ENCODE measurements at places on chromosomes 2 and 18.
A peak's percentile ranks its signal among the peaks of the same experiment; 100 is the strongest.

GRCh38 chr18:45482286-45482685 lies 133.0 kb upstream of the SLC14A2 start:
- DNase-seq: no peak

GRCh38 chr18:77160515-77160914 lies 27.9 kb upstream of the MBP start:
- no peak for DNase-seq

DNA sequence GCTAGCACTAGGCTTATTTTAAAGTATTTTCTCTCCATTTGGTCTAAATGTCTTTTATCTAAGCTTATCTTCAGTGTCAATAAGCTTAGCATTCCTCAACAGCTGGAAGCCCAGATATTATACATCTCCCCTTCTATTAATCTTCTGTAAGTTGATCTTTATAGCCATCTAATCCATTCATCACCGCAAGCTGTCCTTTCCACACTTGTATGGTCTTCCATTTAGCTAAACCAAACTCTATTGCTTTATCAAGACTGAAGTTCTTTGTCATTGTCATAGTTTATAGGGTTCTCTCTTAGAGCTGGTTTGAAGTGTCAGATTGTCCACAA lies 101.3 kb upstream of the GPR45 start:
- no peak for DNase-seq

DNA sequence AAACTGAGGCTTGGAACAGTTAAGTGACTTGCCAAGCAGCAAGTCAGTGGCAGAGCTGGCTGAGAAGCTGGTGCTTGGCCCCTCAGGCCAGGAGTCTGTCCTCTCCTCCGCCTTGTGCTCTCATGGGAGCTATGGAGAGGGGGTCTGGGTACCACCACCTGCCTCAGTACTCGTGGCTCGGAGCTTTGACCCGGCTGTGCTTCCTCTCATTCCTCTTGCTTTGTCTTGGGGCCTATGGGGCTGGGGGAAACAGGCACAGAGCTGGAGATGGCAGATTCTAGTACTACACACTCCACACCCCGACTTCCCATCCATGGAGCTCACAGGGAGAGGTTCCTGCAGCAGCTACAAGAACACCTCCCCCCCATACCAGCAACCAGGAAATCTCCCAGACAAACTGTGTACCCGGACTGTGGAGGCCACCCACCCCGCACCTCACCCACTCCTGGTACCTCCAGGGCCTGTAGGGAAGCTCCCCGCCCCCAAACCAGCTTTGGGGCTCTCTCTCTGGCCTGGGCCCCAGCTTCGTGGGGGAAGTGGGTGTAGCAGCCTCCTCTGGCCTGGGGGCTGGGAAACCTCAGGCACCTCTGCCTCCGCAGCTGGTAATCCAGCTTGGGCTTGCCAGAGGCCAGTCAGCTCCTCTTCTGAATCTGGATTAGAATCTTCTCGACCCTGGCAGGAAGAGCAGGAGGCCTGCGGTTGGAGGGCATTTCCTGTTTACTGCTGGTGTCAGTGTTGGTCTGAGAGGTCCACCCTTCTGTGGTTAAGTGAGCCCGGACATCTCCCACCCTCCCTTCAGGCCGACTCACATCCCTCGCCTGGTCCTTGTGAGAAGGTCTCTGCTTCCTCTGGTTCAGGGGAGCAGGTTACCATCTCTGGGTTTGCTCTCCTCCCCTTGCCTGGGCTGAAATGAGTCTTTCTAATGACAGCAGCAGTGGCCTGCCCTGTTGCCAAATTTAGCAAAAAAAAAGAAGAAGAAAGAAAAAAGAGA lies 22.3 kb upstream of the RHOB start:
- peak; percentile 64 for DNase-seq

DNA sequence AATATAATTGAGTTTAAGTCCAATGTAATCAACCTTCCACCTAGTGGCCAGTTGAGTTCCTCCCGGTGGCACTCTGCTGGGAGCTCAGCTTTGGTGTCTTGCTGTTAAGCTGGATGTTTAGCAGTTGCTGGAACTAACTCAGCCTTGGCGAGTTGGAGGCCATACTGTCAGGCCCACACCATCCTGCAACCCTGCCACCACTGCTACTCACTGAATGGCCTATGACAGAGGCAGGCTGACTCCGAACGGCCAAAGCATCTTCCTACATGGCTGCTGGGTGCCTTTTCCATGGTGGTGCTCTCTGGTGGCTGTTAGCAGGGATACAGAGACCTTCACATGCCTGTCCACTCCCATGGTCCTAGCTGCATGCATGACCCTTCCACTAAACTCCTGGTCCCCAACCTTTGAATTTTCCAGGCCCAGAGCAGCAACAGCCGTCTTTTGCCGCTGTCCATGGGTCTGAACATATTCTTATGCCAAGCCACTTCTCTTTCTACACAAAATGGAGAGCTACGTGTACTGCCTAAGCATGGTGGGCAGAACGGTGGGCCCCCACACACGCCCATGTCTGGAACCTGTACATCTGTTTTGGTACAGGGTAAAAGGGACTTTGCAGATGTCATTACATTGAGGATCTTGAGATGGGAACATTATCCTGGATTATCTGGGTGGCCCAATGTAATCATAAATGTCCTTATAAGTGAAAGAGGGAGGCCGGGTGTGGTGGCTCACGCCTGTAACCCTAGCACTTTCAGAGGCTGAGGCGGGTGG lies 15.0 kb upstream of the TRAF3IP1 start:
- no peak for DNase-seq

GRCh38 chr18:70994116-70994515 lies 705.3 kb downstream of the SOCS6 start:
- DNase-seq: no peak

DNA sequence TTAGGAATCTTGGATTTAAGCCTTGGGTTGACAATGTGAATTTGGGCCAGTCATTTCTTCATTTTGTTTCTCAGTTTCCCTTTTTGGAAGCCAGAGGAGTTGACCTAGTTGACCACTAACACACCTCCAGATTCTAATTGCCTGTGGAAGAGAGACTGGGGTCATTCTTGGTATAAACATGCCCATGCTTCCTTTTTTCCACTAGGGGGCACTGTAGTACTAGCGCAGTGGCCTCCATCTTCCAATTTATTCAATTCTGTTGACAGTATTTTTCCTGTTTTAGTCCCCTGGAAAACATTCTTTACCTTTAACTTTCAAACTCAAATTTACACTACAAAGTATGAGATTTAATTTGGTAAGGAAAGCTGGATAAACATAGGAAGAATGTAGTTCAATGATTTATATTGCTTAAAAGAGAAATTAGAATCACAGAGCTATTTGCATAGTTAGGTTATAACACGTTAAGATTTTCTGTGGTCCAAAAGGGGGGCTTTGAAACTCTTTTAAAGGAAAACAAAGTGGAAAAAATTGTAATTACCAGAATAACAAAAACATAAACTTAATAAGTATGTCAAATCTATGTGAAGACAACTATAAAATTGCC lies 57.5 kb upstream of the AGPS start:
- peak; percentile 29 for DNase-seq

- no peak for DNase-seq
These were observed 787.9 kb upstream of the RAB6C start for GRCh38 chr2:129191530-129191929.

- DNase-seq: no peak
These were observed 30.4 kb downstream of the ODC1 start for GRCh38 chr2:10417551-10418335.

DNA sequence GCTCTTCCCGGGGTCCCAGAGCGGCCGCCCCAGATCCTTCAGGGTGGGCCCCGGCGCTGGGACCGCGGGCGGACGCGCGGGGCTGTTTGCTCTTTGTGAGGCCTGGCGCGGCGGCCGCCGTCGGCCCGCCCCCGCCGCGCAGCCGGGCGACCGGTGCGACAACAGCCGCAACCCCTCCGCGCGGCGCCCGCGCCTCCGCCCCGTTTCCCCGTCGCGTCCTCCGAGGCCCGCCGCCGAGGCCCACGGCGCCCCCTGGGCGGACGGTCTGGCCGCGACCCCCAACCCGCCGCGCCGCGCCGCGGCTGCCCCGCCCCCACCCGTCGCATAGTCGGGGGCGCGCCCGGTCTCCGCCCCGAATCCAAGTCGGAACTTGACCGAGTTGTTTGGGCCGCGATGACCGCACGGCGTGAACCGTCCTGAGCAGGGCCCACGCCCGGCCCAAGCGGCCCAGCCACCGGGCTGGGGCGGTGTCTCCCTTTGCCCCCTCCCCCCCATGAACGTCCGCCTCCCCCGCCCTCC lies 448 bp downstream of the YPEL5 start:
- peak; percentile 34 for DNase-seq

GRCh38 chr2:211205836-211206235 lies 649.4 kb downstream of the CPS1 start:
- no peak for DNase-seq

GRCh38 chr2:217937446-217937845 lies 65.3 kb downstream of the TNS1 start:
- DNase-seq: no peak

- DNase-seq: no peak
These were observed 36.6 kb upstream of the ID2 start for GRCh38 chr2:8645176-8645831.

DNA sequence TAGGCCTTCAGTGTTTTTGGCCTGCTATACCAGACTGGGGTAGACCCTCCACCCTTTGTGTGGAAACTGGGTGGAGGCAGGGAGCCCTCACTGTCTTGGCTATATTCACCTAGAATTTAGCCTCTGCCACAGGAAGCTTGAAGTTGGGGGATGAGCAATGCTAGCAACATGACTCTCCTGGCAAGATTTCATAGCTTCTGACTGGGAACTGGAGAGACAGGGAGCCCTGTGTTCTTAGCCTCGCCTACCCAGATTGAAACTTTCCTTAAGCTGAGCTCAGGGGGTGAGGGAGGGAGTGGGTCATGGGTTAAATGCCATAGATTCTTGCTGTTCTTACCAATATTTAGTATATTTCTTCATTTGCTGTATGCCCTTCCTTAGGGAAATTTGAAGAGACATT lies 46.8 kb upstream of the FAM98A start:
- no peak for DNase-seq

DNA sequence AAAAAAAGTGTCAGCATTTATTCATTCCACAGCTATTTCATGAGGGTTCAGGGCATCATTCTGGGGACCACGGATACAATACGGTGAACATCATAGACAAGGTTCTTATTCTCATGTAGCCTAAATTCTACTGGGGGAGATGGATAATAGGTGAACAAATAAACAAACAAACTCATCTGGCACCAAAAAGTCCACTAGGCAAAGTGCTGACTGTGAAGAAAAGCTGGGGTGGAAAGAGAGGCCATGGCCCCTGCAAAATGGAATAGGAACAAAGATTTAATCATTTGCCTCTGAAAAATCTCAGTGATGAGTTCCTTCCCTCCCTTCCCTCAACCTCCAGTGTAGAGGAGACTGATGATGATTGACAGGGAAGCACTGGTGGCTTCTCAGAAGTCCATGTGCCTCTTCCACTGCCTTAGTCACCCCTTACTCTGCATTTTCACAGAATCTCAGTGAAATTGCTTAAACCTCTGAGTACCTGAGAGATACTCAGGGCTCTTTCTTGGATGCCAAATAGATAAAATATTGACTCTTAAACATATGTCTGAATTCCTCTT lies 69.3 kb upstream of the IL1R1 start:
- no peak for DNase-seq

GRCh38 chr2:12651641-12652040 lies 65.1 kb upstream of the TRIB2 start:
- DNase-seq: no peak

DNA sequence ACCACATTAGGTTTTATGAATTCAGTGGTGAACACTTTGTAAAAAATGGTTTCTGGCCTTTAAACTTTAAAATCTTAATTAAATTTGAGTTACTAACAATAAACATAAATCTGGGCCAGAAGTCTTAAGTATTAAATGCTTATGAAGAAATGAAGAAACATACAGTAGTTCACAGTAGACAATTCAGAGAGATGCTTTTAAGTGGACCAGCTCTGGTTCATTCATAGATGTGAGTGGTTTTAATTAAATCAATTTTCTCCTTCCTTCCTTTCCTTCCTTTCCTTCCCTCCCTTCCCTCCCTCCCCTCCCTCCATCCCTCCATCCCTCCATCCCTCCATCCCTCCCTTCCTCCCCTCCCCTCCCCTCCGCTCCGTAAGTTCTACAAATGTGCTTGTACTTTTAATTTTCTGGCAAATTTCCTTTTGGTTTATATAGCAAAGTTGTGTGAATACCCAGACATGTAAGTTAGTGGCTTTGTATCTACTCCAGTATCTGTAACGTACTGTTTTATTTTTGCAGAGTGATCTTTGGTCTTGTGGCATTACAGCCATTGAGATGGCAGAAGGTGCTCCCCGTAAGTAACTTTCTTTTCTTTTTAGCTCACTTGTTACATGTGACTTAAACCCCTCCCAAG lies 136.5 kb downstream of the MAP4K4 start:
- DNase-seq: no peak

- DNase-seq: peak; percentile 2
These were observed 89.5 kb upstream of the ZNF519 start for GRCh38 chr18:14221689-14222088.

DNA sequence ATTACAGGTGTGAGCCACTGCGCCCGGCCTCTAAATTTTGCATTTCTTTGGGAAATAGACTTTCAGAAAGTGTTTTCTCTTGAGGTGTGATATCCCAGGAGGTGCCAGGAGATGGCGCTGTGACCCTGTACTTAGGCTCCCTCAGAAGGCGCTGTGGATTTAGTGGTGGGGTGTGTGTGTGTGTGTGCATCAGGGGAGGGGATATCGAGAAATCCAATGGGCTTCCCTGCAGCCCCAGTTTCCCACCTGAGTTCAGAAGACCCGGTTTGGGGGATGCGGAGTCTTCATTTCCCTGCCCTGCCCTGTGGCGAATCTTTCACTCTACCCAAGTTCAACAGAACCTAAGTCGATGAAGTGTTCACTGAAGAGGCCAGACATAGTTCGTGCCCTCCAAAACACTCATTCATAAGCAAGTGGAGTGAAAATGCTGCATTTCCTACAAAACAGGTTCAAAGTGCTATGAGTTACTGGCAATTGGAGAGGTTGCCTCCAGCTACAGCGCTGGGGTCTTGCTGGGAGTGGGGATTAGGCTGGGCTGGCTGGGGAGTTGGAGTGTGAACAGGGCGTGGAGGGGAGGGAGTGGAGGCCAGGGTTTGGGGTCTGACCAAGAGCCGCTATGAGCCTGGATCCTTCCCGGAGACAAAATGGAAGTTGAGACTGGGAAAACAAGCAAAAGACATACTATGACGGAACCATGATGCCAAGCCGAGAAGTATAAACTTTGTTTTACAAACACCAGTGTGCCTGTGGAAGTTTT lies 6.5 kb upstream of the WNT6 start:
- DNase-seq: peak; percentile 65

- no peak for DNase-seq
These were observed 3.2 kb upstream of the MAPRE2 start for GRCh38 chr18:35038029-35038428.

DNA sequence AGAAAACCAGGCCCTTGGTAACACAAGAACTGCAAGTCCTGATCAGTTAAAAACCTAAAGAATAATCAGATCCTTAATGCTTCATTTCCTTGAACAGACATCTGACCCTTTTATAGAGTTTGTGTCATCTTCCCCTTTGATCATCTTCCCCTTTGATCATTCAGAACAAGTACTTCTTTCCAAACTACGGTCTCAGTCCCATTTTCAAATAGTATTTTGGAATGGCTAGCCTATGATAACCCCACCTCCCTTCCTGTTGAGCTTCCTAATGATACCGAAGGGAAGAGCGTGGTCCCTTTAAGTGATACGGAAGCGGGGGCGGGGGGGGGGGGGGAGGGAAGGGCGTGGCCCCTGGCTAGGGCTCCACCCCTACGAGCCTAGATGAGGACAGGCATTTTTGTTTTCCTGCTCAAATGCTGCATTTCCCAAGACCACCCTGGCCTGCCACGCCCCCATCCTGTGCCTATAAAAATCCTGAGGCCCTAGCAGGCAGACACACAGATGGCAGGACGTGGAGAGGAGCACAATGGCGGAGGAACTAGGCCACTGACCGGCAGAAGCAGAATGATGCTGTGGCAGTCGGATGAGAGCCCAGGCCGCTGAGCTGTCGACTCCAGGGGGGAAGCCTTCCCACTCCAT lies 24.1 kb upstream of the CHRNA1 start:
- DNase-seq: no peak
